HCT116 (cell line): ENCODE measurements at places on chromosomes 6 and 20. TPM values are rescaled to one million over a fixed set of nuclear protein-coding genes. Genes with fewer than 3 reads are reported as not detected.

DNA sequence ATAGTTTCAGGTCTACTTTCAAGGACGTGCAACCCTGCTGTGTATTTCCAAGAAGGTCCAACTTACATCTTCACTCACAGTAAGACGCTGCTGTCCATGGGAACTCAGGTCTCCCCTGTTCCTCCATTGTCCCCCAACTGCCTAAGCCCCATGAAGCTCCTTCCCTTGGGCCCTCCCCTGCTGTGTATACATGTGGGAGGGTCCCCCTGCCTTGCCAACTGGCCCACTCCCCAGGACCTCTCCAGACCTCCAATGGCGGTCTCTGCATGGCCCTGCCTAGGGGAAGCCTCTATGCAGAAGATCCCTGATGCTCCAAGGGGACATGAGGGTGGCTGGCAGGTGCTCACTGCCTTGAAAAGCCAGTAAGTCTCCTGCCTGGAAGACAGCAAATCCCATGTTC, 186.7 kb upstream of the CST7 start:
- no peaks in the 10 kb centered on the region for H3K36me3 ChIP-seq
- H3K27me3 ChIP-seq = peaks cover 48% of the 10 kb centered on the region
- DNase-seq = no peak

Gene HLA-DPA1
- 0.89 TPM for total RNA-seq

- H3K36me3 ChIP-seq = no peaks in the 10 kb centered on the region
- H3K4me1 ChIP-seq = no peaks in the 10 kb centered on the region
- H3K27ac ChIP-seq = no peak overlapping the region
- DNase-seq = no peak
- H3K4me3 ChIP-seq = no peak overlapping the region
- H3K27me3 ChIP-seq = no peaks in the 10 kb centered on the region
Observed at GRCh38 chr6:52333840-52334200, 28.1 kb upstream of the PAQR8 start.

DNA sequence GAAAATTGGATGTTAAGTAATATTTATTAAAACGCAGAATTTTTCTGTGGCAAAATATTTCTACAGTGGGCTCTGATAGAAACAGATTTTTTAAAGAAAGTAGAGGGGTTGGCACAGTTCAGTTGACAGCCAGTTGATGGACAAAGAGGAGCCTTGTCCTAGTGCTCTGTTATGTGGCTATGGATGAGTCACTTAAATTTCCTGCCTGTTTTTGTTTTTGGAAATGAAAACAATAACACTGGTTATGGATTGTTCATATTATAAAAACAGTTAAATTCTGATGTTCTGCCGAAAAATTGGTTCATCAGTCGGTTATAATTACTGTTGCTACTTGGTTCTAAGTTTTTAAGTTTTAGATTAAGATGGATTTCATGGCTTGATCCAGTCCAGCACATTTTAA, 42.8 kb downstream of the MYO6 start:
- H3K4me1 ChIP-seq = peaks cover 9% of the 10 kb centered on the region; the same call in 1 of the 2 replicates
- H3K4me3 ChIP-seq = no peak overlapping the region
- no peaks in the 10 kb centered on the region for H3K36me3 ChIP-seq
- DNase-seq = peak; percentile 24

GRCh38 chr20:23203310-23203709, 117.2 kb upstream of the CD93 start:
- no peaks in the 10 kb centered on the region for H3K4me1 ChIP-seq
- H3K36me3 ChIP-seq = no peaks in the 10 kb centered on the region
- no peak overlapping the region for H3K27ac ChIP-seq
- peaks cover 28% of the 10 kb centered on the region for H3K27me3 ChIP-seq
- DNase-seq = no peak

Gene MYO6
- total RNA-seq = 44.1 TPM

DNA sequence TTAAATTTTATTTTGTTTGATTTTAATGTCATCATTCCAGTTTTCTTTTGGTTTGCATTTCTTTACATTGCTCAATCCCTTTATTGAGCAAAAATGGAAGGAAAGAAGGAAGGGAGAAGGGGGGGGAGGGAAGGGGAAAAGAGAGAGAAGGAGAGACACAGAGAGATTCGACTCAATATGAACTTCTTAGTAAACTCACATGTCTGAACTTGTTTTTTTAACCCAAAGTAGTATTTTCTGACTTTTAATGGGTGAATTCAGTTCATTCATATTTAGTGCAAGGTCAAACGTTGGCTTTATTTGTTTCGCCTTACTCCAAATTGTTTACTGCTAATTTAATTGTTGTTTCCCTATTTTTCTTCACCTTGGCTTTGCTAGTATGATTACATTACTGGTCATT, 278.6 kb downstream of the COL12A1 start:
- H3K36me3 ChIP-seq = no peaks in the 10 kb centered on the region
- no peaks in the 10 kb centered on the region for H3K27me3 ChIP-seq
- H3K4me3 ChIP-seq = no peak overlapping the region
- DNase-seq = no peak
- H3K27ac ChIP-seq = no peak overlapping the region
